ENCODE measurements at places on chromosomes 2 and 18. TPM values are rescaled to one million over a fixed set of nuclear protein-coding genes. Genes with fewer than 3 reads are reported as not detected.

Gene XDH
- total RNA-seq: 0.36 TPM

DNA sequence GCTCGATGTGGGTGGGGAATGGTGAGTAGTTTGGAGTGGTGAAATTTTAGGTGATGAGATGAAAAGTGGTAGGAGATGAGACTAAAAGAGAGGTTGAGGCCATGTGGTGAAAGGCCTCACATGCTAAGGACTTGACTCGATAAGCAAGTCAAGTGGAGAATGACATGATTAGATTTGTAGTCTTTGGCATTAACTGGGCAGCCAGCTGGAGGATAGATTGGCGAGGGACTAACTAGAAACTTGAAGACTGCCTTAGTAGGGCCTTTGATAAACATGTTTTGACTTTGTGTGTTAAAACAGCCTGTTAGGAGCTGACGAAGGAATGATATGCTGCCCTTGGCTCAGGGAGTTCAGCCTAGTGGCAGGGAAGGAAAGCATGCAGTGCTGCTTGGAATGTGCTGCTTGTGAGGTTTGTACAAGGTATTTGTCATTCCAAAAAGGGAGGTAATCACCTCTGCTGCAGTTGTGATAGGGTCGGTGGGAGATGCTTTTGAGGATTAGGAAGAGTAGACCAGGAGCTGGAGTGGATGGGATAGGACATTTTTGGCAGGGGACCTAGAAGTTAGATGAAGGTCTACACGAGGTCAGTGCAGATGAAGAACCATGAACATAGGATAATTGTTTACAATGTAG lies 22.0 kb downstream of the PHLPP1 start:
- no peak for ATAC-seq

- ATAC-seq: no peak
Measured at GRCh38 chr2:172878260-172878659, 142.6 kb downstream of the RAPGEF4 start.

DNA sequence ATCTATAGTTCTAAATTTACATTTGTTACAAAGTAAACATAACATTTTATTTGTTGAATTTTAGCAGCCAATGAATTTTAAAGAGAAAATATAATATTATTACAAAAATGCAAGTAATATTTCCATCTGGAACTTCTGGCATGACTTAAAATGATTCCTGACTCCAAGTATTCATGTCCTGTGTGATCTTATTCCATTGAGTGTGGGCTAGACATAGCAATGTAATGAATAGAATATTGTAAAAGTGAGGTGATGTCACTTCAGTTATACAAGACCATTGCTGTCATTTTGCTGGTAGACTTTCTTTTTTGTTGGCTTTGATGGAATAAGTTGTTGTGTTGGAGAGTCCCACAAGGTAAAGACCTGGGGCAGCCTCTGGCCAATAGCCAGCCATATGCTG lies 912.2 kb upstream of the PIK3C3 start:
- ATAC-seq: no peak

GRCh38 chr2:205969584-205969983 lies 116.4 kb downstream of the INO80D start:
- no peak for ATAC-seq

All from motor neuron (in vitro differentiated cells).